ENCODE measurements at places on chromosomes 6 and 20. TPM values are rescaled to one million over a fixed set of nuclear protein-coding genes. Genes with fewer than 3 reads are reported as not detected.

Gene SLC17A3
- not detected for total RNA-seq

GRCh38 chr6:48766349-48766748, 655.4 kb upstream of the PTCHD4 start:
- DNase-seq: no peak

- no peak for DNase-seq
Measured at GRCh38 chr6:83514866-83515466, 2.6 kb downstream of the PRSS35 start.

DNA sequence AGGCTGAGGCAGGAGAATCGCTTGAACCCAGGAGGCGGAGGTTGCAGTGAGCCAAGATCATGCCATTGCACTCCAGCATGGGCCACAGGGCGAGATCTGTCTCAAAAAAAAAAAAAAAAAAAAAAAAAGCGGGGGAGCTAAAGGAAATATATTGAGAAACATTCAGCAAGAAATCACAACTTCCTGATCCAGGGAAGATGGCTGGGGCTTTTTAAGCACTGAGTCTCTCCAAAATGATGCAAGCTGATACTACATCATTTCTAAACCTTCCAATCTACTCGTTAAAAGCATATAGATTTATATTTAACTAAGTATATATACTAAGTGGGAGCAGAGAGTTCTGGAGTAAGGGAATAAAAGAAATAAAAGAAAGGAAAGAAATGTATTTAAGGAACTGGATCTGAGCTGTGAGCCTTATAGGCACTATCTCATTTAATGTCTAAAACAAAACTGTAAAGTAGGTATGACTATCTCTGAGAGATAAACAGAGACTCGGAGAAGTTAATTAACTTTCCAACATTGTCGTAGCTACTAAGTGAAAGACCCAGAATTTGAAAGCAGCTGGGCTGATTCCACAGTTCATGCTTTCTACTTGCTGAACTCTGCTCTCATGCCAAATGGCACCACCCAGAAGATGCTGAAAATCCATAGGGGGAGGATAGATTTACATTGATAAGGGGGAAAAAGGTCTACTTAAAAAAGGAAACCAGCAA, 215.0 kb upstream of the MARCKS start:
- DNase-seq: no peak

Gene DEFB128
- not detected for total RNA-seq

Gene SERINC1
- 254 TPM for total RNA-seq

Gene MATN4
- total RNA-seq: not detected

DNA sequence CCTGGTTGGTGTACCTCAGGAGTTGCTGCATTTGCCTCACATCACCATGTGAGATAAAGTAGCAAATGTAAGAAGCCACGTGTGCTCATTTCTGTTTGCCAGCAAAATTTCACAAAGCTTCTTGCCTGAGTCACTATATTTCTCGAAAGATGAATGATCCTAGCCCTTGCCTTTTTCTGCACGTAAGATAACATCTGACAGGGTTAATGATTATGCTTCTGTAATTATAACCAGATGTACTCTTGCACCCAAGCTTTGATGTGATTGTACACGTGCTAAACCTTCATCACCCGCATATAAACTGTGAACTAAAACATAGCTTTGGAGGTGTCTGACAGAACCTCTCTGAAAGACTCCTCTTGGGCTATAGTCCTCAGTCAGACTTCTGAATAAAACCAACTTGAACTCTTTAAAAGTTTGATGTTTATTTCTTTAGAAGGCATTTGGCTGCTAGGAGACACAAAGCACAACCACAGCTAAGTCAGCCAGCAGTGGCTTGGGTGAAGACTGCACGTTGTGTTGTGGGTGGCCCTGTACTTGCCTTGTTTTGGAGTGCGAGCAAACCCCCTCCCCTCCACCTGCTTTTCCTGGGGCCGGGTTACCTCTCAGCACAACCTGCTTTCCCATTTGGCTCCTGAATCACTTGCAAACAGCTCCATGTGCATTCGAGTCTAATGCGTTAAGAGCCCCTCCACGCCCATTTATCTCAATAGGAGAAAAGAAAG, 19.3 kb downstream of the PROKR2 start:
- no peak for DNase-seq

GRCh38 chr20:16462711-16463110, 110.5 kb downstream of the KIF16B start:
- DNase-seq: no peak

DNA sequence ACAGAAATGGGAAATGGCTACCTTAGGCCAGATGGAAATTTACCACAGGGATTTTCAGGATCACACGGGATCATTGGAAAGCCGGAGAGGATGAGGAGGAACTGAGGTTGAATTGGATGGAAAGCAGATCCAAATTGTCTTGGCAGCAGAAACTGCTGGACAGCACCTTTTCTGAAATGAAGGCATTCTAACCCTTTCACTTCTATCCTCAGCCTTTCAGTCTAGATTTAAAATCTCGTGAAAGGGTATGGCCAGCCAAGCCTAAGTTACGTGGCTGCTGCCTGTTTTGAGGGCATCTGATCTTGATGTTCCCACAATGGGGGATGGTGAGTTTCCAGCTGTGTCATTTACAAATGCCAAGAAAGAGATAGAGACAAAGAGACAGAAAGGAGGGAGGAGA, 358.2 kb downstream of the KIF16B start:
- no peak for DNase-seq

GRCh38 chr6:1123386-1124375, 188.2 kb upstream of the FOXQ1 start:
- DNase-seq: no peak

DNA sequence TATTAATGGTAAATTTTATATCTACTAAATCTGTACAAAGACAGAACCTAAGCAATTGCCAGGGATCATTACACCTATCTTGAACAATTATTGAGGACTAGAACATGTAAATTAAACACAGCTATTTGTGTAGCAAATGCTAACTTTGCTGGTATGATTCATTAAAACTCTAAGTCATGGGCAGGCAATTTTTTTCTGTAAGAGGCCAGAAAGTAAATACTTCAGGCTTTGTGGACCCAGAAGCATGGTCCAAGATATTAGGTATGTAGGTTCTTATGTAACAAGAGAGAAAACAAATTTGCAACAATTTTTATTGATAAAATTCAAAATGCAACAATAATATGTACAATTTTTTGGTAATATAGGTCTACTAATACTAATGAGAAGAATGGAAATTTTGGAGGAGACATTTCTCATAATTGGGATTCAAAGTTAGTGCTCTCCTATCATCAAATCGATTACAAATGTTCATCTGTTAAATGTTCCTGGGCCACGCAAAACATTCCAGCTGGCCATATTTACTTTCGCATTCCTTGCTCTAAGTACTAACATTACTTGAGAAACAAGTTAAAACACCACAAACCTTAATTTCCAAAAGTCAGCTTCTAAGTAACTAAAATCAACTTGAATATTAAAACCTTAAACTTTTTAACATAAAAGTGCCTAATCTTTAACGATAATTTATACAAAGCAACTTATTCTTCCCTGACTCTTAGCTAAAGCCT, 4.3 kb downstream of the TMEM30A start:
- no peak for DNase-seq

DNA sequence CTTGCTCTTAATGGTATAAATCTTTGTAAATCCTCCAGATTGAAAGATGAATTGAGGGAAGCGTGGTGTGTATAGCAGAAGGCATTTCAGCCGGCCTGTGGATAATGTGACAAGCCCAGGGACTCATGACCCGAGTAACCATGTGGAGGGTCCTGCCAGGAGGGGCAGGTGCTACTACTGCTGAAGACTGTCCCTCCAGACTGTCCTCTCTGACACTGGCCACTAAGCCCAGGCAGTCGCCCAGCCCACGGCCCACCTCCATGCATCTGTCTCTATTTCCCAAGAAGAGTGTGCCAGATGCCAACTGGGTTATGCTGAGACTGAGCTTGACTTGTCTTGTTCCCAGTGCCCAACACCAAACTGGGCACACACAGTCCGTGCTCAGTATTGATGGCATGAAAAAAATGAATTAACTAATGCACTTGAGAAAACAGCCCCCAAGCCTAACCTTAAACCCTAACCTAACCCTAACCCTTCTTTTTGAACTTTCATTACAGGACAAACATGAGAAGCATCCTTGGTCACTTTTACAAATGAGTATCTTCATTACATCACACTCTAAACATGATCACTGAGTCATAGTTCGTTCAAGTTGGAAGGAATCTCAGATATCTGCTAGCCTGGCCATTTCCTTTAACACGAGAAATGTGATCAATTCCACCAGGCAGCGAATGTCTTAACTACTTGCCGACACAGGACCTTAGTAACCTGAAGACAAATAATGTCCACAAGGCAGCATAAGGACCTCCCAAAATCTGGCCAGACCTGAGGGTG, 182.2 kb upstream of the RREB1 start:
- peak; percentile 39 for DNase-seq

Gene OPRM1
- not detected for total RNA-seq

- DNase-seq: no peak
Measured at GRCh38 chr6:149951096-149951495, 9.3 kb downstream of the ULBP2 start.

DNA sequence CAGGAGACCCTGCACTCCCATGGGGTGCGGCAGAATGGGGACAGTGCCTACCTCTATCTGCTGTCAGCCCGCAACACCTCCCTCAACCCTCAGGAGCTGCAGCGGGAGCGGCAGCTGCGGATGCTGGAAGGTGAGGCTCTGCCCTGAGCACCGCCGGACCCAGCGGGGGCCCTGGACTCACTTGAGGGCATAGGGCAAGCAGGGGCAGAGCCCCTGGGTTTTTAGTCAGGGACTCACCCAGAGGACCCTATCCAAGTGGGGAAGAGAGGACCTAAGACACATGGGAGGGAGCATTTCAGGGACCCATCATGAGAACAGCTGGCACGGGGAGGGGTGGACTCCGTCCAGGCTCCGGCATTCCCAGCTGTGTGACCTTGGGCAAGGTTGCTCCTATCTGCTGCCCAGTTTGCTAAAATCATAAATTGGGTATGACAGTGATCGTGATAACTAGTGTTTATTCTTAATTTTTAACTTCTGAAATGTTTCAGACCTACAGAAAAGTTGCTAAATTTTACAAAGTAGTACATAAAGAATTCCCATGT, 9.8 kb downstream of the RBCK1 start:
- DNase-seq: no peak

- no peak for DNase-seq
Measured at GRCh38 chr20:6864740-6865139, 97.3 kb downstream of the BMP2 start.

Gene CCN6
- not detected for total RNA-seq

Gene SIRPB2
- total RNA-seq: 25.5 TPM

GRCh38 chr20:46182276-46183200, 64.4 kb downstream of the CD40 start:
- no peak for DNase-seq

Gene GATA5
- 0.19 TPM for total RNA-seq

- DNase-seq: no peak
Measured at GRCh38 chr6:44842616-44843015, 455.1 kb downstream of the CDC5L start.

DNA sequence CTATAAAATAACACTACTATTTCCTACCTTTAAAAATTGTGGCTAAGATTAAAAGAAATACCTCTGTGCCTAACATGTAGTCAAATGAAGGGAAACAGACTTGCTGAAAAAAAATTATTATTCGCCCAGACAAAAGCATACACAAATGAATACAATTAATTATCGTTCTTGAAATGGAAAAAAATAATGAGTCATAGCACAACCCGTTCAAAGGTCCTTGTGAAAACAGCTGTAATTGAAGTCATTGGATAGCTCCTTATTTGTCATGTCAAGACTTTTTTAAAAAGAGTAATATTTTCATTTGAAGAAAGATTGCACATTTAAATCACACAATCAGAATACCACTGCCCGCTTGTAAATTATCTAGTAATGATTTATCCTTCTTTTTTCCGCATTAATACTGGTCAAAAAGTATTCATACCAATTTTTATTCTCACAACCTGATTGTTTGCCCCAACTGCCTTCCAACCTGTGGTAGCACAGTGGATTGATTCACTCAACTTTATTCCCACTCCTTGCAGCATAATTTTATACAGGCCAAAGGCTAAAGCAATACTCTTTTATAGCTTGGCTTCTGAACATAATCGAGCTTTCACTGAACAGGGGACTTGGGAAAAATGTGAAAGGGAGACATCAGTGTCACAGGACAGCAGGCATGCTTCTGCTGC, 655.2 kb upstream of the MAP3K7 start:
- DNase-seq: no peak

All from mesenteric fat pad (tissue), 1 donor.